ENCODE measurements at places on chromosomes 12 and 14.

DNA sequence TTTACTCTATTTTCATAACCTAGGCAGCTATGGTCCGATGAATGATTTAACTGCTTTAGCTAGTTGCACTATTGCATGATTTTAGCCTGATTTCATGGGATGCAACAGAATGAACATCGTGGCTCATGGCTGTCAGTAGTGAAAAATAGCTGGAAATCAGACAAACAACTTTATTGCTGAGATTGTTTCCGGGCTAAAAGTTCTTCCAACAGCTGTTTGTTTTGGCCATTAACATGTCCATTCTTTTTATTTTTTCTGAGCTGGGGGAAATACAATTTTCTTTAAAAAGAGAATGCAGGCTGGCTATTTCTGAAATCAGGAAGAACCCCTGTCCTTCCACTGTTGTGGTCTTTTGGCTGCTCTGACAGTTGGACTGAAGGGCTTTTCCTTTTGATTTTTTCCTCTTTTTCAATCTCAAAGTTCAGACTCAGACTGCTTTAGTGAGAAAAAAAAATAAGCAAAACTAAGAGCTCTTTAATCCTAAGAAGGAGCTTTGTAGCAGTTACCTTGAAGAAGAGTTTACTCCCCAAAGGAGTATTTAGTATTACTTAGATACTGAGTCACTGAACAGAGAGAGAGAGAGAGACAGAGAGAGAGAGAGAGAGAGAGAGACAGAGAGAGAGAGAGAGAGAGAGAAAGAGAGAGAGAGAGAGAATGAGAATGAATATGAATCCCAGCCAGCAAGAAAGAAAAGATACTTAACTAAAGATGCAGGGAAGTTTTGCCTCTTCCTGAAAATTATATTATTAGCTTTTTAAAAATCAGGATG, at the start of gene NAV3:
NAV3 (plus strand) TSS at position 312 of the 769 bp plus-strand sequence. CDS start 568 bp downstream, outside the sequence.
- no peak for DNase-seq

- no peak for DNase-seq
These were observed 20.1 kb downstream of the MBIP start for GRCh38 chr14:36300337-36300736.

- no peak for DNase-seq
These were observed 77.7 kb downstream of the RBM19 start for GRCh38 chr12:113888435-113888834.

DNA sequence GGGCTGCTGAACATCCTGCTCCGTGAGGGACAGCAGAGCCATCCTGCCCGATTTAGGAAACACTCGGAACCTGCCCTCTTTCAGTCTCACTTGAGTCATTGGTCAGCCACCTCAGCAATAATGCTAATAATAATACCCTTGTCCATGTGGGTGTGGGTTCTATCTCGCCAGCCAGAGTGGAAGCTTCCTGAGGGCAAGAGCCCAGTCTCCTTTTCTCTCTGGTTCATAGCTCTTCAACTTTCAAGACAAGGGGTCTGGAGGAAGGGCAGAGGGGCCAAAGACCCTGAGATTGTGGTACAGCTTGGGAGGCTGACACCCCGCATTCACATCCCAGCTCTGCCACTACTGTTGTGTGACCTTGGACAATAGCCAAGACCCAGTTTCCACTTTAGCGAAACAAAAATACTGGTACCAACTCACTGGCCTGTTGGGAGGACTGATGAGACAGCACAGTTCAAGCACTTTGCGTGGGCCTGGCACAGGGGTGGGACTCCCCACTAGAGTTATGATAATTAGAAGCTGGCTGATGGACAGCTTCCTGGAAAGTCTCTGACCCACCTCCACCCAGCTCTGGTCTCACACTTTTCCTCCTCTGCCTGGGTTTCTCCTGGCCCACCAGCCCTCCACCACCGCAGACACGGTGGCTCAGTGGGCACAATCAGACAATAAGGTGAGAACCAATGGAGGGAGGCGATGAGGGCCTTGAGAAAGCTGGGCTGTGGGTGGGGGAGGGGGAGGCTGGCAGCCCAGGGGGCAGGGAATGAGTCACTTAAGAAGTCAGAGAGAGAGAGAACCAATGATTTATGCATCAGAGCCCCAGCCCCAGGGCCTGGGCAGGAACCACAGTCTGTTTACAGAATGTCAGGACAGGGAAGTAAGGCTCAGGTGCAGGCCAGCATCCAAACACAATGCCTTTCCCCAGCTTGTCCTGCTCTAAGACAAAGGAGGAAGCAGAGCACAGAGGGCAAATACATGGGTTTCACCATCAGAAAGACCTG, 9.6 kb downstream of the FAIM2 start:
- DNase-seq, result no peak

GRCh38 chr14:71322655-71323250, 415.5 kb downstream of the PCNX1 start:
- DNase-seq, result peak; percentile 45

GRCh38 chr14:67411820-67412421, at the start of gene PLEK2:
Gene PLEK2, minus strand, starts transcription at chr14:67412165. Its CDS starts 106 bp downstream, at chr14:67412059.
- DNase-seq, result peak; percentile 59

- no peak for DNase-seq
These were observed 3.7 kb downstream of the PRMT5 start for GRCh38 chr14:22925513-22925912.

DNA sequence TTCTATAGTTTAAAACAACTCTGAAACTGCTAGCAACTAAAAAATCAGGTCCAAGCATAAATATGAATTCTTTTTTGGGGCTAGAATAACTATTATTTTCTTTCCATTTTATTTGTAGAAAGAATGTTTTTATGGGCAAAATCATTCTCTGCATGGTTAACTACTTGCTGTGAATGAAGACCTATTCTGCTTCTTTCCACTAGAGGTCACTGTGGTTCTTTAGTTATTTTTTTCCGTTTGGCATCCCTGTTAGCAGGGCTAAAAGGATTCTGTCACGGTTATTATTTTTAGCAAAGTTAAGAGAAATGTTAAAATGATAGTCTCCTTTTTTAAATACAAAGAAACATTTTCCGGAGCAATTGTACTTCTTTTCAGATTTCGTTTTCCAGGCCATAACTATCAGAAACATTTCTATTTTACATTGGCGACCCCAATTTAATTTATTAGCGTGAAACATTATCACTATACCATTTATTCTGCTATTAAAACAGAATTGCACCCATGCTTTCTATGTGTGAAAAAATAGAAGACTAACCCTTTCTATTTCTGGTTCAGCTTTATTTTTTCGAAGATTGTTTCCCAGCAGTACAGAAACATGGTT, 404.8 kb downstream of the ATP23 start:
- DNase-seq, result peak; percentile 25

GRCh38 chr14:81311141-81311540, 89.0 kb downstream of the STON2 start:
- DNase-seq, result no peak

DNA sequence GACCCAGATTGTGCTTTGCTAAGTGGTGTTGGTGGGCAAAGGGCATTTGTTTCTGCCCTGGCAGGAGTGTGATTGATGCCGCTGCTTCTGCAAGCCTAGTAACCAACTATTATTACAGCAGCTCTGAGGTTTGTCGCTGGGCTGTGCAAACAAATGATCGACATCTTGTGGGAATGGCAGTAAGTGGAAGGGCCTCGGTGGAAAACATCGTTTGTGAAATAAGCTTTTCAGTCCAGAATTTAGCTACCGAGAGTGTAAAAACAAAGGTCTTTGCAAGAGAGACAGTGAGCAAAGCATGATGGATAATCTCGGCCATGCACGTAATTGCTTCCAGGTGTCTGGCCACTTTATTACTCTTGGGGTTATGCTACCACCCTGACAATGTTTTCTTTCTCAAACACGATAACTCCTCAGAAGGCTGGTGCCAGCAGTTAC, 397.7 kb upstream of the PRICKLE1 start:
- DNase-seq, result no peak

DNA sequence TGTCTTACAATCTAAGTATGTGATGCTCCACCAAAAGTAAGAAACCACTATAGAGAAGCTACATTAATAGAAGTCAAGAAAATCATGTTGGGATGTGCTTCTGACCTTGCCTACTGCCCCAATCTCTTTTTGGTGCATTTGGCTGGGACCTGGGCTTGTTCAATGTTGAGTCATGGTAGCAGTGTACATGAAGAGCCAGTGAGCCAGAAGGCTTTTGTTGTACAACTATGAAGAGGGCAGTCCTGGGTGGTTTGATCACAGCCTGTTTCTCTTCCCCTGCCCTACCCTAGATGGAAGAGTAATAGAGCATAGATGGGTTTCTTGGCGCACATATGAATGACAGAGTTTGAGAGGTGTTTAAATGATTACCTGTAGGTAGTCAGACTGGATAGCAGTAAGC, 56.4 kb downstream of the UBR7 start:
- peak; percentile 7 for DNase-seq

- DNase-seq, result no peak
These were observed 175.9 kb downstream of the PELI2 start for GRCh38 chr14:56294128-56294527.

- DNase-seq, result no peak
These were observed 3.4 kb downstream of the ASCL1 start for GRCh38 chr12:102960766-102961465.

DNA sequence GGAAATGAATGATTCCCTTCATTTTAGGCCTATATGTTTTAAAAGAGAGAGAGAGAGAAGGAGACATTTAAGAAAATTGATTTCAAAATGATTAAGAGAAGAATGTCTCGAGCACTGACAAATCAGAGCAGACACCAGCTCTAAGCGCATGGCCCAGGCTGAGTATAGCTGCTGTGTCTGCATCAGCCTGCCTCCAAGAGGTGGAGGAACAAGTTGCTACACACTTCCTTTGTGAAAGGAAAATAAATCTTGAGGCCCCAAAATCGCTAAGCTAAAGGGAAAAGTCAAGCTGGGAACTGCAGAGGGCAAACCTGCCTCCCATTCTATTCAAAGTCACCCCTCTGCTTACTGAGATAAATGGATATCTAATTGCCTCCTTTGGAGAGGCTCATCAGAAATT, 728.7 kb upstream of the TMEM132C start:
- no peak for DNase-seq

DNA sequence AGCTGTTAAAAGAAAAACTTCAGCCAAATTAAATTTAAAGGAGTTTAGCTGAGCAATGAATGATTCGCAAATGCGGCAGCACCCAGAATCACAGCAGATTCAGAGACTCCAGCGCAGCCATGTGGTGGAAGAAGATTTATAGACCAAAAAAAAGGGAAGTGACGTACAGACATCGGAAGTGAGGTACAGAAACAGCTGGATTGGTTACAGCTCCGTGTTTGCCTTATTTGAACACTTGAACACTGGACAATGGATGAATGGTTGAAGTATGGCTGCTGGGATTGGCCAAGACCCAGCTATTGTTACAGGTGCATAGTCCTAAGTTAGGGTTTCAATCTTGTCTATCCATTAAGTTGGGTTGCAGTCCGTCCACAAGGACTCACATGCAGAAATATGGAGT, 42.6 kb downstream of the GALNT8 start:
- no peak for DNase-seq

DNA sequence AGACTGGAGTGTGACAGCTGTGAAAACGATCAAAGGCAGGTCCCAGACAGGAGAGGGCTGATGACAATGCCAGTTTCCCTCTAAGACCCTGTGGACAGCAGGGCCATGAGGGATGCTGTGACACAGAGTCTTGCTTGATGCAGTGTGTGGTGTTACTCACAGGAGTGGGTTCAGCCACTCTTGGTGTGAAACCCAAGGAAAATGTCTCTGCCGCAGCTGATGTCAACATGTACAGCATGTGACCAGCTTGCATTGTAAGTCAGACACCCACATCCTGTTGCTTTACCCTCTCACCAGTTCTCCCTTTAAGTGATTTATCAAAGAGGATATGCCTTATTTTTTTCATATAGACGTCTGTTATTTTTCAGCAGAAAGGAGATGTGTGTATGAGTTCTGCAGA, 268.6 kb downstream of the BTG1 start:
- no peak for DNase-seq

DNA sequence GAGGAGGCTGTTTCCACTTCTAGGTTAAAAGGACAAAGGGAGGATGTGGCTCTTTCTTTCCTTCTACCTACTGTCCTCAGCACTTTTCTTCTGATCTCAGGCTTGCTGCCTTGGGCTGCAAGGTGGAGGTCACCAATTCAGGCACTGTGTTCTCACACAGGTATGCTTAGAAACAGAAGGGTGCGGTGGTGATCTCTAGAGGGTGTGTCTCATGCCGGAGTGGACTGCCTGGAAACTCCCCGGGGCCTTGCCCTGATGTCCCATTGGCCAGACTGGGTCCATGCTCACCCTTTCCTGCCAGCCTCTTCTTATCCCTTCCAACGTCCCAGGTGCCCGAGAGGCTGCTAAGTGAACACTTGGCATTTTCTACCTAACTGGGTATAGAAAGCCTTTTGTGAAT, 1197.6 kb downstream of the AACS start:
- no peak for DNase-seq

DNA sequence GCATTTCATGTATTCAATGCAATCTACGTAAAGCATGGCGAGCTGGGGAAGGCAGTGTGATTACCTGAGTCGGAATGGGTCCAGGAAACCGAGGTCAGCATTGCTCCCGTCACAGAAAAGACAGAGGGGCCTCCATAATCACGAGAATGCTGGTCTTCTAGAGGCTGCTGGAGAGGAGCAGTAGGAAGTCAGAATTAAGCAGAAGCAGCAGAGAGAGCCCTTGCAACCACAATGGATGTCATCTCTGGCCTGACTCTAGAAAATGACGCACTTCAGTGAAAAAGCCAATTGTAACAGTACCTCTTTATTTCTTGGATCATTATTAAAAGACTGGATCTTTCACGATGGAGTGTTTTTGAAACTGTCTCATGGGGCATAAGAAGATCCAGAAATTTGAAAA, 69.5 kb upstream of the FOXN3 start:
- DNase-seq, result no peak

- no peak for DNase-seq
These were observed 57.9 kb upstream of the GPR68 start for GRCh38 chr14:91302391-91302790.

GRCh38 chr14:100446572-100446971, 123.4 kb downstream of the SLC25A47 start:
- no peak for DNase-seq

- no peak for DNase-seq
These were observed 197.2 kb upstream of the PLEKHG7 start for GRCh38 chr12:92505254-92506231.

GRCh38 chr12:5434647-5435560, 3.0 kb downstream of the NTF3 start:
- no peak for DNase-seq

- DNase-seq, result no peak
These were observed 161.5 kb downstream of the RPS29 start for GRCh38 chr14:49424436-49425331.

DNA sequence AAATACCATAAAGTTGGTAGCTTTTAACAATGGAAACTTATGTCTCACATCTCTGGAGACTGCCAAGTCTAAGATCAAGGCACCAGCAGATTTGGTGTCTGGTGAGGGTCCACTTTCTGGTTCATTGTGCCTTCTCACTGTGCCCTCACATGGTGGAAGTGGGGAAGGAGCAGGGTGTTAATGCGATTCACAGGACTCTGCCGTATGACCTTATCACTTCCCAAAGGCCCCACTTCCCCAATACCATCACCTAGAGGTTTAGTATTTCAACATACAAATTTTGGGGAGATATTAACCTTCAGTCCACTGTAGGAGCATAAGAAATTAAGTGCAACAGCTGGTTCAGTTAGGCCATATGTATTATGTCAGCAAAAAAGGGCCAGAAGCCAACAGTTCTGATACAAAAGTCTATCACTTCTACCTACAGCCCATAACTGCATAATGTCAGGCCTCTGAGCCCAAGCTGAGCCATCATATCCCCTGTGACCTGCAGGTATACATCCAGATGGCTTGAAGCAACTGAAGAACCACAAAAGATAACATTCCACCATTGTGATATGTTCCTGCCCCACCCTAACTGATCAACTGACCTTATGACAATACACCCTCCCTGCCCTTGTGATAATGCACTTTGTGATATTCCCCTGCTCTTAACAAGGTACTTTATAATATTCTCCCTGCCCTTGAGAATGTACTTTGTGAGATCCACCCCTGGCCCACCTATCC, 24.7 kb downstream of the DDHD1 start:
- DNase-seq, result no peak
